ENCODE measurements at places on chromosomes 12 and 14.

DNA sequence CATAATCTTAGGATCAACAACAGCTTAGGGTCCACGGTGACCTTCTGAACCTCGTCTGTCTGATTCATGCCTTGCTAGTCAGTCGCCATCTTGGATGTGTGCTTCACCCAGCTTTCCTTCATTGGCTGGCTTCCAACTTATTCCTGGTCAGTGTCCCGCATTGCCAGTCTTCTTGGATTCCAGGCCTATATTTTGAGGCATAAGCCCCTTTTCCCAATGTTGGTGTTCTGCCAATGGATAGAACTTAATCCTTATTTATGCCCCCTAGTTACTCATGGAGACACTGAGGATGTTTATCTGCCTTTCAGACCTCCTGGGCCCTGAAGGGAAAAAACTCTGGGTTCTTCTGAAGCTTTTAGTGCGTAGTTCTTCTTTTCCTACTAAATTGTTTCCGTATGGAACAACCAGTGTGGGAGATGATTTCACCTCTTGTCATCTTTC is 5.8 kb downstream of the JDP2 start:
- no peak for DNase-seq

GRCh38 chr12:17060260-17060659 is 454.3 kb upstream of the LMO3 start:
- DNase-seq = no peak

- DNase-seq = no peak
Observed at GRCh38 chr14:86088156-86088555, 558.2 kb downstream of the FLRT2 start.

- no peak for DNase-seq
Observed at GRCh38 chr12:42495244-42495643, 94.3 kb downstream of the PRICKLE1 start.

GRCh38 chr12:98385641-98386040 is 129.7 kb upstream of the TMPO start:
- DNase-seq = no peak

DNA sequence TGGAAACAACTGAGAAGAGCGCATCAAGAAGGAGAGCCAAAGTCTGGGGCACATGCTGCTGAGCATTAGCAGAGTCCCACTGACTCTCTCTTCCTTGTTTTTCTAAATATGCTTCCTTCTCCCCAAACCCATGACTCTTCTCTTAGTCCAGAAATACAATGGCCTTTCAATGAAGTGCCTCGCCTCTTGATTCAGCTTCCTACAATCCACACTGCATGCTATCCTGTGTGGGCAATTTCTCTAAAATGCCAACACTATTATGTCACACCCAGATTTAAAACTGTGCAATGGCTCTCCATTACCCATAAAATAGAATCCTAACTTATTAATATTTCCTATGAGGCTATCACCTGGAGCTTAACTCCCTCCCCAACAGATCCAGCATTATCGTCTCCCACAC is 198.6 kb downstream of the RPAP3 start:
- no peak for DNase-seq

GRCh38 chr14:80930836-80931389 is 10.6 kb downstream of the CEP128 start:
- no peak for DNase-seq
